HCT116 (cell line): ENCODE measurements at places on chromosomes 6 and 20. TPM values are rescaled to one million over a fixed set of nuclear protein-coding genes. Genes with fewer than 3 reads are reported as not detected.

Gene GPR6
- not detected for total RNA-seq

DNA sequence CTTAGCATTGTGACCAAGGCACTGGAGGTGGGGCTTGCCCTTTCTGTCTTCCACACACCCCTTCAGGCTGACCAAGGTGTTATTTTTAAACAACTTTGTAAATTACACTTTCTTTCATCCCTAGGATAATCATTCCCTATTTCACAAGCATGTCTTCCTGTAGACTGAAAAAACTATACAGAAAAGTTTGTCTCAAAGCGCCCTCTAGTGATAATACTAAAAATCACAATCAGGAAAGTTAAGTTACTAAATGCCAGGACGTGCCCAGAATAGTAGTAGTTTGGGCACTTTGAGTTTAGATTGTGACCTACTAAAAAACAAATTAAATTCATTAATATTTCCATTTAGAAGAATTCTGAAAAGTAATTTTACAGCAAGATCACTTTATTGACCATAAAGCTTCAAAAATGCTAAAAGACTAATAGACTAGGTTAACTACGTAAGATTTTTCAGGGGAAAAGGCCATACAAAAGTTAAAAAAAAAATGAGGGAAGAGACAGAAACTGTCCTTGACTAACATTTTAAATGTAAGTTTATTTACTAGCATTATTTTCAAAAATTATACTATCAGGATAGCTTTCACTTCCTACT is 123.3 kb upstream of the DUSP22 start:
- DNase-seq: peak; percentile 38

- DNase-seq: no peak
These were observed 465 bp upstream of the KCNS1 start for GRCh38 chr20:45101333-45101850.

DNA sequence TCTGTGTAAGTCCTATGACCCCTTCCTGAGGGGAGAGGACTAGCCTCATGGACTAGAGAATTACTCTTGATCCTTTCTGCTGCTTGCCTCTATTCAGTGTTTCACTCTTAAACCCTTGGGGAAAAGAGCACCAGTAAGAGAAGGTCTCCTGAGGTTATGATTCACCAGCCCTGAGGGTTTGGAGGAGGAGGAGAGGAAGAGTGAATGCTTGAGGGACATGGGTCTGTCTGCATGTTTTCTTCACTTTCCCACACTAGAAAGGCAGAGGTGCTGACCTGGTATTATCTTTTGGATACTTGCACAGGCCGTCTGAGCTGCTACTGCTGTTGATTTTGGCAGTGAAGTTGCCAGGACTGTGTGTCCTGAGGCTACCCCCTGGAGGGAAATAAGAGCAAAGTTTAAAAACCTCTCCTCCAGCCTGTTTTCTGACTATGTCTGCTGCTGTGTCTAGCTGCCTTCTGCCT is 78.3 kb downstream of the CD109 start:
- peak; percentile 22 for DNase-seq

Gene PLN
- total RNA-seq: not detected

DNA sequence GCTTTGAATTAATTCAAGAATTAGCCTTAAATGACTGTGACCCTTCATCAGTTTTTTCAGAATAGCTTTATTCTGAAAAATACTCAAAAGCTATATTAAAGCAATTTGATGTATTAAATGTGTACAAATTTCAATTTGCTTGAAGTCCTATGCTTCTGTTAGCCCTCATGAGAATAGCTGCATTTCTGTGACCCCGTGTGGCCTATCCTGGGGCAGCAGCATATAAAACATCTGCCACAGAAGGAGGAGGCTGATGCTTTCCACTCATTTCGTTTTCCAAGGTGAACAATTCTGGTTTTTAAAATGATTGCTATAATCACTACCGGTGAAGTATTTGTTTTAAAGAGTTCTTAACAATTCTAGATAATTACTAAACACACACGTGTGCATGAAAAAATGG is 360.3 kb downstream of the BTBD9 start:
- no peak for DNase-seq

- no peak for DNase-seq
These were observed 183.0 kb upstream of the MMS22L start for GRCh38 chr6:97465877-97466561.

DNA sequence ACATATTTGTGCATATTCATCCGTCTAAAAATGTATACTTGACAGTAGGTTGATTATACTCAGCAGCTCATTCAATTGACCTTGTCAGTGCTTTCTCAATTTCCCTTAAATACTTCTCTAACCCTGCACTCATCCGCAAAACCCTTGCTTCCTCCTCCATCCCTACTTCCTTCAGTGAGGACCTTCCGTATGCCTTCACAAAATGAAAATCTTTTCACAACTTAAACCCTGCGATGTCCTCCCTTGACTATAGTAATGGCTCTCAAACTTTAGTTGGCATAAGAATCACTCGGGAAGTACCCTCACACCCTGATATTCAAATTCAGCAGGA is 5.2 kb downstream of the MBOAT1 start:
- DNase-seq: no peak

DNA sequence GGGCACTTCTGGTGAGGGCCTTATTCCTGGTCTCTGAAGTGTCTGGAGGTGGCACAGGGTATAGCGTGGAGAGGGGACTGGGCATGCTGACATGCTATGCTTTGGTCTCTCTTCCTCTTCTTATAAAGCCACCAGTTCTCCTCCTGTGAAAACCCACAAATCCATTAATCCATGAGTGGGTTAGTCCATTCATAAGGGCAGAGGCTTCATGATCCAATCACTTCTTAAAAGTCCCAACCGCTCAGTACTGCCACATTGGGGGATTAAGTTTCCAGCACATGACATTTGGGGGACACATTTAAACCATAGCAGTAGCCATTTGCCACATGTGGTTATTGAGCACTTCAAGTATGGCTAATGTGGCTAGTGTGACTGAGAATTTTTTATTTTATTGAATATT is 3.8 kb upstream of the TRIB3 start:
- no peak for DNase-seq

Gene PROCR
- total RNA-seq: 52.0 TPM

Gene PPP1R16B
- total RNA-seq: 0.52 TPM

Gene COL9A3
- total RNA-seq: 29.7 TPM

GRCh38 chr6:161406646-161407045 is 132.8 kb upstream of the AGPAT4 start:
- DNase-seq: peak; percentile 39

DNA sequence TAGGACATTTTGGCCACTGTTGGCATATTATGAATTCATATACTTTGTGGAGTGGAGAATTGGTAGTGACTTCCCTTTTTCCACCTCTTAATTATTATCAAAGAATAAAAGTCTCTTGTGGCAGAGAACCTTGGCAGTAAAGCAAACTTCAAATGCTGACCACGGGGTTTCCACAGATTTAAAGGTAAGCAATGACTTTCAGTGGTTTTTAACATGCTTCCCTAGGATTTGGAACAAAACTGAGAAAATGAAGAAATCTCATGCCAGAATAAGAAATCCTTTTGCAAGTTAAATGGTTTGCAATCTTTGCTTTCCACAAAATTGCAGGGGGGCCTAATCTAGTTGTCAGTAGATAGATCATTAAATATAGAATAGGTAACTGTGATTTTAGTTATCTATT is 2.0 kb upstream of the SDC4 start:
- no peak for DNase-seq

Gene BTNL2
- not detected for total RNA-seq

Gene KCNB1
- 0.79 TPM for total RNA-seq

GRCh38 chr6:127518710-127519468 is at the start of gene MTCL3:
MTCL3 (minus strand) TSS chr6:127519335.
- DNase-seq: no peak

DNA sequence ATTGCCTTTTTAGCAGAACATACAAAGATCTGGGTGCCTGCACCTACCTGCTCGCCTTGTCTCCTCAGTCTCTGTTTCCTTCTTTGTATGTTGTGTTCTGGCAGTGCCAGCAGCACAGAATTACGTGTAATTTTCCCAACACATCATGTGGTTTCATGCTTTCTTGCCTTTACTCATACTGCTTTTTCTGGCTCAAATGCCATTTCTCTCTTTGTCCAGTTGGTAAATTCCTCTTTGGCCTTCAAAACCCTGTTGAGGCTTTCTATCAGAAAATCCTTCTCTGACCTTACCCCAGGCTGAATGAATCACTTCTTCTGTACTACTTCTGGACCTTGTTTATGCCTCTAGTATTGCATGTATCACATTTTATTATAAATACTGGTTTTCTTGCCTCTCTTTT is 31.8 kb downstream of the L3MBTL3 start:
- no peak for DNase-seq

Gene SHLD1
- 2.4 TPM for total RNA-seq

- no peak for DNase-seq
These were observed 60.0 kb downstream of the RFPL4B start for GRCh38 chr6:112407101-112407590.
